ENCODE measurements at places on chromosomes 12 and 14.

GRCh38 chr14:76927971-76928700 is 100.4 kb downstream of the IRF2BPL start:
- no peak for DNase-seq

GRCh38 chr14:60915781-60916180 is 65.1 kb downstream of the TRMT5 start:
- no peak for DNase-seq

GRCh38 chr12:26239122-26239851 is 43.9 kb downstream of the SSPN start:
- no peak for DNase-seq

DNA sequence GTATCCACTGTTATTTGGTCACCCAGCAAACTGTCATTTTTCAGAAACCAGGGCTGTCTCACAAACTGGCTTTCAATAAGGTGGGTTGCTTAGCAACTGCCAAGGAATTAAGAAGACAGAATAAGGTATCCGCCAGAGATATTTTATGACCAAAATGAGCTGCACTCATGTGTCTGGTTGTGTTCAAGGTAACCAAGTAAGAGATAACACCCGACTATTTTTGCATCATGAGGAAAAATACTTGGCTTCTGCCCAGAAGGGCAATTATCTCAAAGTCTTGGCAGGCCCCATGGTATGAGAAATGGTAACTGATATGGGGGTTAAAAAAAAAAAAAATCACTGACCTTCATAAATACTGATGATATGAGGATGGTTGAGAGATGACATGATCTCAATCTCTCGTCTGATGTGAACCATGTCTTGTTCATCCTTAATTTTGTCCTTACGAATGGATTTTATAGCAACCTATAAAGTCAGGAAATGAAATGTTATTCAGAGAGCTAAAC is 32.6 kb downstream of the NUAK1 start:
- DNase-seq, result no peak
